ENCODE measurements at places on chromosomes 1 and 21.
A peak's percentile ranks its signal among the peaks of the same experiment; 100 is the strongest.

GRCh38 chr1:228142701-228143136 is 2.6 kb downstream of the GUK1 start:
- no peak for DNase-seq

- DNase-seq, result peak; percentile 31
These were observed 743 bp downstream of the GPR52 start for GRCh38 chr1:174448531-174448883.

DNA sequence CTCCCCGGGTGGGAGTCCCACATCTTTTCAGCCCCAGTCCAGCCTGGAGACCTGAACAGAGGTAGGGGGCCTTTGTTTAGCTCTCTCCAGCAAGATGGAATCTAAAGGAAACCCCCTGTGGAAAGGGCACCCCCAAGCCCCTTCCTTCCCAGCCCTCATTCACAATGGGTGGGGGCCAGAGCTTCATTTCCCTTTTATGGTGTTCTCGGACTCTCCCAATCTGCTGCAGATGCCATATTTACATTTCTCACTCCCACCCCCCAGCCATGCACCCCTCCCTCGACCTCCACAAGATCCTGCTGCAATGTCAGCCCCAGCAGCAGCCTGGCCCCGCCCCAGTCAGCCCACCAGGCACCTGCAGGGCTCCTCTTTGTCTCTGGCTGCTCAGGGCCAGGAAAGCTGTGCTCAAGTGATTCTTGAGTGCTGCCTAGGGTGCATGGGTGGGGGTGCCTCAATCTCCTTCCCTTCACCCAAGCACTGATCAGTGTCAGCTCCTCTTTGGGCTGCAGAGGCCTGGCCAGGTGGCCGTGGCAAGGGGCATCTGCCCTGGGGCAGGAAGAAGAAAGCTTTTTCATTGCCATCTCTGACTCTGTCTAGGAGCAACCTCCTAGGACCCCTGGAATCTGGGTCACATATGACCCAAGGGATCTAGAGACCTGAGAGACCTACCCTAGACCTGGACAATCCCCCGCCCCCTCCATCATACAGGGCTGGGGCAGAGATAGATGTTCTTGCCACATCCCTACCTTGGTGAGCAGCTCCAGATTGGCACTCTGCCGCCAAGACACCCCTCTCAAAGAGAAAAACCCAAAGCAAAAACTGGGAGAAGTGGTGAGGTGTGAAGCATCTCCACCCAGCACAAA is 1.7 kb downstream of the KIF21B start:
- peak; percentile 18 for DNase-seq

DNA sequence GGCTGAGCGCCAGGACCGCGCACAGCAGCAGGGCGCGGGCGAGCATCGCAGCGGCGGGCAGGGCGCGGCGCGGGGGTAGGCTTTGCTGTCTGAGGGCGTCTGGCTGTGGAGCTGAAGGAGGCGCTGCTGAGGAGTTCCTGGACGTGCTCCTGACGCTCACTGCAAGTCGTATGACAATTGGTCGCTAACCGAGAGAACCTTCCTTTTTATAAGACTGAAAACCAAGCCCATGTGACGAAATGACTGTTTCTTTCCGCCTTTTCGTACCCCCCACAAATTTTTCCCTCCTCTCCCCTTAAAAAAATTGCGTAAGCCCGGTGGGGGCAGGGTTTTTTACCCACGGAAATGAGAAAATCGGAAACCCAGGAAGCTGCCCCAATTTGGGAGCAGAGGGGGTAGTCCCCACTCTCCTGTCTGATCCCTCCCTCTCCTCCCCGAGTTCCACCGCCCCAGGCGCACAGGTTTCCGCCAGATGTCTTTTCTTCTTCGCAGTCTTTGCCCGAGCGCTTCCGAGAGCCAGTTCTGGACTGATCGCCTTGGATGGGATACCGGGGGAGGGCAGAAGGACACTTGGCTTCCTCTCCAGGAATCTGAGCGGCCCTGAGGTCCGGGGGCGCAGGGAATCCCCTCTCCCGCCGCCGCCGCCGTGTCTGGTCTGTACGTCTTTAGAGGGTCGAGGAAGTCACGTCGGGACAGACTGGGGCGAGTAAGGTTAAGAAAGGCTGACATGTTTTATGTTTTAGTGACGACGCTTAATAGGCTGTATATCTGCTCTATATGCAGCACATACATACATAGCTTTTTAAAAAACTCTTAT is at the start of gene PTGS2:
PTGS2 (minus strand) TSS at position 179 of the 817 bp plus-strand sequence; CDS start at position 46, 133 bp downstream.
- DNase-seq, result no peak
